ENCODE measurements at places on chromosomes 13 and 19.

DNA sequence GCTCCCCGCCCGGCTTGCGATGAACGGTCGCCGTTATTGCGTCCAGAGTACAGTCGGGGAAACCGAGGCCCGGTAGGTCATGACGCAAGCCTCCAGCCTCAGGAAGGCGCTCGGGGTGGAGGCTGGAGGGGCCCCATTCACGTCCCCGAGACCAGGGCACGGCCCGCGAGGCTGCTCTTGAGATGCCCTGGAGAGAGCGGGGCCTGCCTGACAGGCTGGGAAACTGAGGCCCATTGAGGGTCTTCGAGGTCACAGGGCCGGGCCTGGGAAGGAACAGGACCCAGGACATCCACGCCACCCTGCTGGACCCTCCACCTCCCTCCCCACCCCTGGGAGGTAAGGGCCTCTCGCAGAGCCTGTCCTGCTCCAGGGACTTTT lies 367 bp downstream of the NDUFS7 start:
- no peak for DNase-seq

GRCh38 chr19:38033658-38034491 lies 126.9 kb downstream of the SIPA1L3 start:
- no peak for DNase-seq

GRCh38 chr13:33545492-33545891 lies 259.9 kb upstream of the STARD13 start:
- DNase-seq = no peak

DNA sequence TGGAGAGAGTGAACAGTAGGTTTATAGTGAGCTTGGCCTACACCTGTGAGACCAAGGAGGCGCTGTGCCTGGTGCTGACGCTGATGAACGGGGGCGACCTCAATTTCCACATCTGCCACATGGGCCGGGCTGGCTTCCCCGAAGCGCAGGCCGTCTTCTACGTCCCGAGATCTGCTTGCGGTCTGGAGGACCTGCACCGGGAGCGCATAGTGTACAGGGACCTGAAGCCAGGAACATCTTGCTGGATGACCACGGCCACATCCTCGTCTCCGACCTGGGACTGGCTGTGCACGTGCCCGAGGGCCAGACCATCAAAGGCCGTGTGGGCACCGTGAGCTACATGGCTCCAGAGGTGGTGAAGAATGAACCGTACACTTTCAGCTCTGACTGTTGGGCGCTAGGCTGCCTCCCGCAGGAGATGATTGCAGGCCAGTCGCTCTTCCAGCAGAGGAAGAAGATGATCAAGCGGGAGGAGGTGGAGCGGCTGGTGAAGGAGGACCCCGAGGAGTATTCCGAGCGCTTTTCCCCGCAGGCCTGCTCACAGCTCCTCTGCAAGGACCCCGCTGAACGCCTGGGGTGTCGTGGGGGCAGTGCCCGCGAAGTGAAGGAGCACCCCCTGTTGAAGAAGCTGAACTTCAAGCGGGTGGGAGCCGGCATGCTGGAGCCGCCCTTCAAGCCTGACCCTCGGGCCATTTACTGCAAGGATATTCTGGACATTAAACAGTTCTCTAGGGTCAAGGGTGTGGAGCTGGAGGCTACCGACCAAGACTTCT lies 139.0 kb downstream of the ZDHHC20 start:
- no peak for DNase-seq

DNA sequence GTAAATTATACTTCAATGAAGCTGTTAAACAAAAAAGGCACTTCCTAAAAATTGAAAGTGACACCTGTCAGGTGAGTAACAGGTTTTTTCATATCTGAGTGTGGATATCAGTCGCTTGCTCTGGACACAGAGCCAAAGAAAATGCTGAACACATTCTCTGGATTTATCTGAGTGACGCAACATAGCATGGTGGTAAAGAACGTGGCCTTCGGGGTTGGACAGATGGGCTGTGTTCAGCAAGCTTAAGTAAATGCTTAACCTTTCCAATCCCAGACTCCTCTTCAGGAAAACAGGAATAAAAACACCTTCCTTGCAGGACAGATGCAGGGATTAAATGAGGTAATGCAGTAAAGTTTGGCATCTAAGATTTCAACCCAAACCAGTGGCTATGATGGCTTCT lies 132.0 kb downstream of the FOXO1 start:
- DNase-seq = no peak

DNA sequence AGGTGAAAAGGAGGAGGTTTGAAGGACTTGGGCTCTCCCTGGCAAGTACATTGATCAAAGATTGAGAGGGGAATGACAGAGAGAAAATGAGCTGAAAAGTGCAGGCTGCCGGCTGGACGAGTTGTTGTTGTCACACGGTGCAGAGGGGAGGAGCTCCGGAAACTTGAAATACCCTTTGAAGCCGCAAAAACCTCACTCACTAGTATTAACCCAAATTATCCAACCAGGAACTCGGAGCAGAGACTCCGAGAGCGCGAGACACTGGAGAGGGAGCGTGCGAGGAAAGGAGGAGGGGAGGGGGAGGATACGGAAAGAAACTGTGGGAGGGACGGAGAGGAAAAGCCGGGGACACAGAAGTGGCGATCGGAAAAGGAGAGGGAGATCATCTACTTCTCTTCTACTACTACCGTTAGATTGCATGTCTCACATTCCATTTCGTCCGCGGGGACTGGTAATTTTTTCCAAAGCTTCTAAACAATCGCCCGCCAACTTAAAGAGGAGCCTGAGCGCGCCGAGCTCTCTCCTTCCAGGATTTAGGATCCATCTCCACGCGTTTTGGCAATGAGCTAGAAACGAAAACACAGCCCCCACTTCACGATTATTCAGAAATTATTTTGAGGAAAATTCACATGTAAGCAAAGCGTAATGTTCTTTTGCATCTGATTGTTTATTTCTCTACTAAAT lies at the start of gene DACH1:
Gene DACH1 (minus strand): TSS at position 74 of the 684 bp plus-strand sequence.
- no peak for DNase-seq

DNA sequence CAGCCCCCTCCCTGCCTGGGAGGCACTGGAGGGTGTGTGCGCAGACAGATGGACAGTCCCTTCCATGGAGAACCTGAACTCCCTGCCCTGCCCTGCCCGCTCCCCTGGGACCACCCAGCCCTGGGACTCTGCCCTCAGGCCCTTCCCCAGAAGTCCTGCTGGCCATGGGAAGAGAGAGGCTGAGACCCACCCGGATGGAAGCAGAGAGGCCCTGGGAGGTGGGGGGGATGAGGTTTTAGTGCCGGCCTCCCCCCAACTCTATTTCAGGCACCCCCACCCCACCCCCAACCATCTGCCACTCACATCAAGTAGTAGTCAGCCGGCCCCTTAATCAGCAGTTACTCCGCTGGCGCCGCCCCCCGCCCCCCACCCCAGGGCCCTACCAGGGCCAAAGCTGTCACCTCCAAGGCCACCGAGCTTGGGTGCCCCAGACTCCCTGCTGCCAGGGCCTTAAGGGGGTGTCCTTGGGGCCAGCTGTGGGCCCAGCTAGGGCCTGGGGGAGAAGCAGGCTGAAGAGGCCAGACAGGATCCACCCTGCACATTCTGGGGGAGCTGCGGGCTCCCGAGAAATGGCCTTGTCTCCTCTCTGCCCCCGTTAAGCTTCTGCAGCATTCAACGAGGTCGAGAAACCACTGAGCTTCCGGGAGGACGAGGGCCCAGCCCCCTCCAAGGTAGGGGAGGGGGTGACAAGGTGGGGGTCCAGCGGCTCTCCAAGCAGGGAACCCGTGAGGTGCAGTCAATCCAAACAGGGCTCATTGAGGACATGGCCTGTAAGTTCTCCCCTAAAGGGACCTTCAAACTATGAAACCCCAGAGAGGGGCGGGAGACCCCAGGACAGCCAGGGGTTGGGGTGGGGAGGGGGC lies 17.4 kb downstream of the NMRK2 start:
- peak; percentile 71 for DNase-seq

- no peak for DNase-seq
Measured at GRCh38 chr19:31118287-31118955, 230.8 kb downstream of the TSHZ3 start.

DNA sequence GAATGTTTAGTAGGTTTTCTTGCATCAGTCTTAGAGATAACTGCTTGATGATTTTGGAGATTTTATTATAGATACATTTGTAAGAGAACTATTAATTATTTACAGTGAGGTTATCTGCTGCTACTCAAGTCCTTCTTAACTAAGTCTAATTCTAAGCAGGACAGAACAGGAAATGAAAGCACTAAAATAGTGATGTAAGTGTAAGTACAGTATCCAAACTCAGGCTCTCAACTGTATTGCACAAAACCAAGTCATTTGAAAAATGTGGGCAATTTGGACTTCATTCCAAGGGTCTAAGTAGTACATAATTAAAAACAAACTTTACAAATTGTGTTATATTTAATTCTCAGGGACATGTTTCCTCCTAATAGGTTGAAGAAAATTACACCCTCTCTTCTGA lies 417.1 kb downstream of the ITGBL1 start:
- DNase-seq = no peak

GRCh38 chr19:4971424-4971793 lies 2.5 kb downstream of the KDM4B start:
- DNase-seq = no peak

DNA sequence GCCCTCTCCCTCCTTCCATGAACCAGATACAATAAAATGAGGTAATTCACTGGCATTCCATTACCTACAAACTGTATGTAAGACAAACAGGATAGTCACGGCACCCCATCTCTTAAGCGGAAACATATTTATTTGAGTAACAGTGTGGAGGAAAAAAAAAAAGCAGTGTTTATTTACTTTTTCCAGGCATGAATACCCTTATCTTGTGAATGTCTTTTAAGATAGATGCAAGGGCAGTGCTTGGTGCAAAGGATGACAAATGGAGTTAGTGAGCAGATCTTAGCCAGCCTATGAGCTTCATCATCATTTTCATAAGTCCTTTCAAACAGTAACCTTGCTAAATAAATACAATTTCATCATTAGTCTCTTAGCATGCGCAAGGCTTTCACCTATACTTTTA lies 1661.8 kb upstream of the SPRY2 start:
- no peak for DNase-seq

DNA sequence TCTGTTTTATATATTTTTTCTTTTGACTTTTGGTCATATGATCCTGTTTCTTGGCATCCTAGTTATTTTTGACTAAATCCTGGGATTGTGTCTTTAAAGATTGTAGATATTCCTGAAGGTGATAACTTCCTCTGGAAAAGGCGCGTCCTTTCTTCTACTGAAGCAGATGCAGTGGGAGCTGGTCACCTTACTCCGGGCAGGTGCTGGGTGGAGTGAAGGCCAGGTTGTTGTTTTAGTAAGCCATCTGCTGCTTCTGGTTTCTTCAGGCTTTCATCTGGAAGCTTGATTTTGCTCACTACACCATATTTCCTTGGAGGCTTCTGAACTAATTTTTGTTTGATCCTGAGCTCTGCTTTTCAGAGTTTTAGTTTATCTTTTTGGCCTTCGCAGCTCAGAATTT lies 21.5 kb downstream of the URI1 start:
- no peak for DNase-seq

GRCh38 chr19:11736696-11737095 lies 2.0 kb downstream of the ZNF823 start:
- DNase-seq = peak; percentile 74

DNA sequence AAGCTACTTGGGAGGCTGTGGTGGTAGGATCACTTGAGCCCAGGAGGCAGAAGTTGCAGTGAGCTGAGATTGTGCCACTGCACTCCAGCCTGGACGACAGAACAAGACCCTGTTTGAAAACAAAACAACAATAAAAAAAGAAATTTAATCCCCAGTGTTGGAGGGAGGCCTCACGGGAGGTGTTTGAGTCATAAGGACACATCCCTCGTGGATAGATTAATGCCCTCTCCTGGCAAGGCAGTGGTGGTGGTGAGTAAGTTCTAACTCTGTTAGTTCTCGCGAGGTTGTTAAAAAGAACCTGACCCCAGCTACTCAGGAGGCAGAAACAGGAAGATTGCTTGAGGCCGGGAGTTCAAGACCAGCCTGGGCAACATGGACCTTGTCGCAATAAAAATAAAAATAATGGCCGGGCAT lies 27.6 kb upstream of the SIN3B start:
- DNase-seq = no peak

- DNase-seq = no peak
Measured at GRCh38 chr19:18878858-18879578, 16.9 kb downstream of the CERS1 start.

DNA sequence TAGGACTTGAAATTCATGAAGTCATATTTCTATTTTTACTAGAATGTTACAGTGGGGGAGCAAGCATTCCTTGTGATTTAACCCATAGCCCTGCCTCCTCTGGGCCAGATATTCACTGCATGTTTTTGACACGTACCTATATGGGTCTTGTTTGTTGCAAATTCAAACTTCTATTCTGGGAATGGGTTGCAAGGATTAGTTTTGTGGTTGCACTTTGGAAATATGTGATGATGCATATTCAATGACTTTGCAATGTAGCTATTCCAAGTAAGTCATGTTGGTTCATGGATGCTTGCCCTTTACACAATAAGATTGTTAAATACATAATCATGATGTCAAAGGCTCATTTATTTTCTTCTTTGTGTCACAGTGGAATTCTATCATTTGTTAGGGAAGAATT lies 440.8 kb downstream of the TDRD3 start:
- DNase-seq = no peak

- DNase-seq = no peak
Measured at GRCh38 chr13:49464621-49465325, 20.7 kb downstream of the SETDB2 start.

GRCh38 chr19:30353394-30353945 lies 18.7 kb upstream of the ZNF536 start:
- no peak for DNase-seq

GRCh38 chr19:2274185-2274711 lies 7.7 kb downstream of the PEAK3 start:
- no peak for DNase-seq

GRCh38 chr13:43411741-43412140 lies 375.0 kb downstream of the ENOX1 start:
- no peak for DNase-seq

GRCh38 chr19:50912727-50913716 lies 1.8 kb upstream of the KLK4 start:
- DNase-seq = no peak

- peak; percentile 57 for DNase-seq
Measured at GRCh38 chr19:51460164-51460992, 2.1 kb upstream of the SIGLEC8 start.

DNA sequence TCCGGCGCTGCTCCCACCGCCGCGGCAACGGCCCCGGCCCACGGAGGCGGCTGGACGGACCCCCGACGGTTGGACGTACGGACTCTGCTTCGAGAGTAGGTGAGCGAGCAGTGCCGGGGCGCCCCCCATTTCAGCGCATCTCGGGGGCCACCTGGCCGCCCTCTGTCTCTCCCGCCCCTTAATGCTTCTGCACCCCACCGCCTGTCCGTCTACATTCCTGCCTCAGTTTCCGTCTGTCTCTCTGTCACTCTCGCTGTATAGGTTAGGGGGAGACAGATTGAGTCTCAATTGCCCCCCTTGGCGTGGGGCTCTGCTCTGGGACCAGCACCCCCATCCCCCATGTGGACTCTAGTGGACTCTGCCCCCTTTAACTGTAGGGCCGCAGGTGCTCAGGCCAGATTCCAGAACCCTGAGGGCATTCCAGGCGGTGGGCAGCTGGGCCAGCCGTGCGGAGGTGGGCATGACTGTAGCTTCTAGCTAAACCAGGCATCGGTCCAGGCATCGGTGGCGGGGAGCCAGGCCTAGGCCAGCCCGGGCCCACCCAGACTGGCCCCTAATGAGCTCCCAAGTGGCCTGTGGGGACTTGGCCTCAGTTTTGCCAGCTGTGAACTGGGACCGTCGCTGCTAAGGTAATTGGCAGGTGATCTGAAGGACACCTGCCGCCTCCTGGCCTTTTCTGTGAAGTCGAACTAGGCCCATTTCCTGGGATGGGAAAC lies 373 bp downstream of the TNFAIP8L1 start:
- DNase-seq = no peak

Data from coronary artery (tissue), 2 donors.